EL (cell line): ENCODE measurements at places on chromosomes 5 and 9.

GRCh38 chr9:121679901-121680635, 28.6 kb downstream of the DAB2IP start:
- DNase-seq = no peak

GRCh38 chr9:2158111-2158610, 143.0 kb downstream of the SMARCA2 start:
- peak; percentile 71 for DNase-seq

- no peak for DNase-seq
These were observed 59.5 kb downstream of the FAM78A start for GRCh38 chr9:131216806-131217205.

GRCh38 chr5:140672455-140673186, 755 bp downstream of the DND1 start:
- DNase-seq = peak; percentile 43
